Activated CD4-positive, alpha-beta T cell treated with anti-CD3 and anti-CD28 coated beads for 36 hours (primary cell): ENCODE measurements at places on chromosomes 16 and 17.
A peak's percentile ranks its signal among the peaks of the same experiment; 100 is the strongest.

DNA sequence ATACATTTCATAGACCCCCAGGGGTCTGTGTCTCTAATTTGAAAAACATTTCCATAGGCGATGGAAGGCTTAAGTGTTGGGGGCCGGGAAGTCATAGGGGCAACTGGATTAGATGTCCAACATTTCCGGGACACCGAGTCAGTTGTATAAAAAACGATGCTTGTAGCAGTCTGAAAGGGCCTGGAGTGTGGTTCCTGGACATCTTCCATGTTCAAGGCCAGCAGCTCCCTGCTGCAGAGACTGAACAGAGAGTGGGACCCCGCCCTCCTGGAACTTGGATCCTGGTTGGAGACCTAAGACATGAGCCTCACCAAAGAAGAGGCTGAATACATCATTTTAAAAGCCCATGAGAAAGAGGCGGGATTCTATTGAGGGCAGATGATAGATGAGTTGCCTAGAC, 82.0 kb upstream of the ZNF423 start:
- no peak for DNase-seq

GRCh38 chr17:9465210-9465921, 110.3 kb downstream of the STX8 start:
- DNase-seq: no peak

- DNase-seq: no peak
These were observed 3.3 kb downstream of the HOXB9 start for GRCh38 chr17:48622857-48623256.

DNA sequence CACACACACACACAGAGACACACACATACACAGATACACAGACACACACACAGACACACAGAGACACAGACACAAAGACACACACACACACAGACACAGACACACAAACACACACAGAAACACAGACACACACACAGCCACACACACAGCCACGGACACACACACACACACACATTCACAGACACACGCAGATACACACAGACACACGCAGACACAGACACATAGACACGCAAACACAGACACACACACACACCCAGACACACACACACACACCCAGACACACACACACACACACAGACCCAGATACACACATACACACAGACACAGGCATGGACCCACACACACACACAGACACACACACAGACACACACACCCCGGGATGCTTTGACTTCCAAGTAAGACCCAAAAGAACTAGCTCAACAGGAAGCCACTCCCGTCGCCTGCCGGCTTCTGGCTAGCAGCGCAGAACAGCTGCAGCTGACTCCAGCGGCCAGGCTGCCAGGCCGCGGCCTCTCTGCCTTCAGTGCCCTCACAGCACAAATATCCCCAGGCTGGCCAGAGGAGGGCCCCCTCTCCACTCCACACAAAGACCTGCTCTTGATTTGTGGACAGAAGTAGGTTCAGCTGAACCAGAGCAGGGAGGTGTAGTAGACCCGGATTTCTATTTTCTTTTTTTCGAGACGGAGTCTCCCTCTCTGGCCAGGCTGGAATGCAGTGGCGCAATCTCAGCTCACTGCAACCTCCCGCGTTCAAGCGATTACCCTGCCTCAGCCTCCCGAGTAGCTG, 6.0 kb upstream of the CHRNE start:
- peak; percentile 86 for DNase-seq
